ENCODE measurements at places on chromosomes 1 and 21.

DNA sequence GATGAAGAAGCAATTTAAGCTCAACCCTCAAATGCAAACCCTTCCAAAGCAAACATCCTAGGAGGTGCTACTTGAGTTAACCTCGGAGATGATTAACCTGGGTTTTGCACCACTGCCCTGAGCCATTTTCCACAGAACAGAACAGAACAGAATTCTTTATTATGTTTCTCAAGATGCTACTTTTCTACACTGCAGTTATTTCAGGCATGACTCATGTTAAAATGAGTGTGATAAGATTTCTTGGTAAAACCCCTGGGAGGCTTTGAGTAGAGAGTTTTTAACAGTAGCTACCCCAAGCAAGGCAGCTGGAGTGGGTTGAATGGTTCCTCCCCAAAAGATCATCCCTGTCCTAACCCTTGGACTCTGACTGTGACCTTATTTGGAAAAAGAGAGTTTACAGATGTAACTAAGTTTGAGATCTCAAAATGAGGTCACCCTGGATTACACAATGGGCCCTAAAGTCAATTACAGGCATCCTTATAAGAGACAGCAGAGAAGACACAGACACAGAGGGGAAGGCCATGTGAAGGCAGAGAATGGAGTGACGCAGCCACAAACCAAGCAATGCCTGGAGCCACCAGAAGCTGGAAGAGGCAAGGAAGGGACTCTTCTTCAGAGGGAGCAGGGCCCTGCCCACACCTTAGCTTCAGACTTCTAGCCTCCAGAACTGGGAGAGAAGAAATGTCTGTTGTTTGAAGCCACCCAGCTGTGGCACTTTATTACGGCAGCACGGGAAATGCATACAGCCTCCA, 153.4 kb downstream of the ETS2 start:
- no peak for DNase-seq

DNA sequence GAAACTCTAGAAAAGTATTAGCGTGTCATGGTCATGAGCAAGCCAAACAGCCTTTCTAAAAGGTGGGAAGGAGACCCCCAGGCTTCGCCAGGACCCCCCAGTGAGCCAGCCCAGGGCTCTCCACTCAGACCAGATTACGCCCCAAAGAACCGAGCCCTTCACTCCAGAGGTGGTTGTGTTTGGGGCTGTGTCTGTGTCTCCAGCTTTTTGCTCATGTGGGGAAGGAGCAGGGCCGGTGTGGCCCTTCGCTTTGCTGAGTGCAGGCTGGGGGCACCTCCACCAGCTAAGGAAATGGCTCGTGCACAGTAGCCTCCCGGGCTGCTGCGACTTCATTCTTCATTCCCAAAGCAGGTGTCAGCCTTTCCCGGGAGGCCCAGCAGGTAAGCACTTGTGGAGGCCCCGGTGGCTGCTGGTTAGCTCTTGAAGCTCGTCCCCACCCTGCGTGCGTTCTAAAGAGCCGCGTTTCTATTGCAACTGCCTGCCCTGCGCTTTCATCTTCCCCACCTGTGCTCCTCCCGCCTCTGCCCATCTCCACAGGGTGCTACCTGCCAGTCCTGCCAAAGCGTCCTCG, 531 bp downstream of the TSPEAR start:
- no peak for DNase-seq

DNA sequence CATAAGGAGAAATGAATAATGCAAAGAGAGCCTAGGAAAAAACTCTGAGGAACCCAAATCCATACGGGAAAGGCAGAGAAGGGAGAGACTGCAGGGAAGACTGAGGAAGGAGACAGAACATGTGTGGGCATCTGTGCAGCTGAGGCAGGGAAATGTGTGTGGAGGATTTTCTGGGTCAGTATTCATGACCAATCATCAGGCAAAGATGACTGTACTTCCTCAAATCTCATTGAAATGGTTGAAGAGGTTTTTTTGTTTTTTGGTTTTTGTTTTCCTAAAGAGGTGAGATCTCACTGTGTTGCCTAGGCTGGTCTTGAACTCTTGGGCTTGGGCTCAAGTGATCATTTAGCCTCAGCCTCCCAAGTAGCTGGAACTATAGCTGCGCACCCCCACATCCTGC, 15.7 kb downstream of the DIP2A start:
- no peak for DNase-seq

- DNase-seq, result no peak
Measured at GRCh38 chr1:103900005-103900404, 150.3 kb downstream of the AMY1C start.

Data from stimulated activated CD8-positive, alpha-beta memory T cell treated with anti-CD3 and anti-CD28 coated beads, Interleukin-4, amount 100 ng/mL, for 4 hours (primary cell).